HFFc6 (cell line): ENCODE measurements at places on chromosomes 12 and 14. TPM values are rescaled to one million over a fixed set of nuclear protein-coding genes. Genes with fewer than 3 reads are reported as not detected.

Gene HCAR1
- not detected in 3 replicates for total RNA-seq

Gene CD69
- not detected in 3 replicates for total RNA-seq

DNA sequence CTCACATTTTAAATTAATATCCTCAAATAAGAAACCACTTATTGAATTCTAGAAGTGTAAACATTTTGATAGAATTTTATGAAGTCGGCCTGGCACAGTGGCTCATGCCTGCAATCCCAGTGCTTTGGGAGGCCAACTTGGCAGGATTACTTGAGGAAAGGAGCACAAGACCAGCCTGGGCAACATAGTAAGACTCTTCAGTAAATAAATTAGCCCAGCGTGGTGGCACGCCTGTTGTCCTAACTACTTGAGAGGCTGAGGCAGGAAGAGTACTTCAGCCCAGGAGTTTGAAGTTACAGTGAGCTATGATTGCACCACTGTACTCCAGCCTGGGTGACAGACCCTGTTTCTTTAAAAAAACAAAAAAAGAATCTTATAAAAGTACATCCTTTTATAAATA lies 8.9 kb upstream of the ZNF410 start:
- H3K27ac ChIP-seq, result no peak overlapping the region
- H3K4me1 ChIP-seq, result peaks cover 11% of the 10 kb centered on the region
- peaks cover 2% of the 10 kb centered on the region; the same call in 1 of the 2 replicates for H3K27me3 ChIP-seq
- DNase-seq, result no peak

DNA sequence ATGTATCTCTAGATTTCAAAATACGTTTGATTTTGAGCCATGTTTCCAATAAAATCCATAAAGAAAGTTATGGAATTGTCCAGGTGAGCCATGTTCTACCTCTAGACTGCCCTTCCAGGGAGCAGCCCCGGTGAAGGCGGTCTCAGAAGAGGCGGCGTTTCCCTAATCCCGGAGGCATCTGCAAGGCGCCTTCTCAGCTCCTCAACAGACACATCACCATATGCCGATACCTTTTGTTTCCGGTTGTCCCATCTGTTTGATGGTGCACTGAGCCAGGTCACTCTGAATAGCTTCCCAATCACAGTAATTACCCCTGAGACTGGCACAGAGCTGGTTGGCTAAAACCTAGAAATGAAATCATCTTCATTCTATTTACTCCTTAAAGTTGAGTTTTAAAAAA lies 305.5 kb upstream of the FKBP4 start:
- DNase-seq, result no peak
- H3K36me3 ChIP-seq, result peaks cover 7% of the 10 kb centered on the region; the same call in 1 of the 2 replicates
- no peak overlapping the region for H3K27ac ChIP-seq
- H3K4me1 ChIP-seq, result no peaks in the 10 kb centered on the region
- H3K4me3 ChIP-seq, result no peak overlapping the region

DNA sequence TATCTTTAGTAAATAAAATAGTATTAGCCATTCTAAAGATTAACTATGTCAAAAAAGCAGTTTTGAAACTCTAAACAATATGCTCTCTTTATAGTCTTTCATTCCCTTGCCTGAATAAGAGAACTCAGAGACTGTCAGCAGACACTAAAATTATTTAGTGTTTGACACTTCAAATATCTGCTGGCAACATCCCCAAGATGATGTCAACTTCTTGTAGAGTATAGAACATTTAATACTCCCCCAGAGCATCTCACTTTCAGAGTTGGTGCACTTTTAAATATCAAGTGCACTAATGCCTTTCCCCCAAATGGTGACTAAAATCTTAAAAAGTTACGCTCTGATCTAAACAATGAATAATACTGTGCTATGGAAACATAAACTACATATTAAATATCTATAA lies 374.9 kb downstream of the SLC6A15 start:
- no peak overlapping the region for H3K27ac ChIP-seq
- no peaks in the 10 kb centered on the region for H3K4me1 ChIP-seq
- no peak for DNase-seq
- no peak overlapping the region for H3K4me3 ChIP-seq
- H3K27me3 ChIP-seq, result peaks cover 3% of the 10 kb centered on the region; the same call in 1 of the 2 replicates

DNA sequence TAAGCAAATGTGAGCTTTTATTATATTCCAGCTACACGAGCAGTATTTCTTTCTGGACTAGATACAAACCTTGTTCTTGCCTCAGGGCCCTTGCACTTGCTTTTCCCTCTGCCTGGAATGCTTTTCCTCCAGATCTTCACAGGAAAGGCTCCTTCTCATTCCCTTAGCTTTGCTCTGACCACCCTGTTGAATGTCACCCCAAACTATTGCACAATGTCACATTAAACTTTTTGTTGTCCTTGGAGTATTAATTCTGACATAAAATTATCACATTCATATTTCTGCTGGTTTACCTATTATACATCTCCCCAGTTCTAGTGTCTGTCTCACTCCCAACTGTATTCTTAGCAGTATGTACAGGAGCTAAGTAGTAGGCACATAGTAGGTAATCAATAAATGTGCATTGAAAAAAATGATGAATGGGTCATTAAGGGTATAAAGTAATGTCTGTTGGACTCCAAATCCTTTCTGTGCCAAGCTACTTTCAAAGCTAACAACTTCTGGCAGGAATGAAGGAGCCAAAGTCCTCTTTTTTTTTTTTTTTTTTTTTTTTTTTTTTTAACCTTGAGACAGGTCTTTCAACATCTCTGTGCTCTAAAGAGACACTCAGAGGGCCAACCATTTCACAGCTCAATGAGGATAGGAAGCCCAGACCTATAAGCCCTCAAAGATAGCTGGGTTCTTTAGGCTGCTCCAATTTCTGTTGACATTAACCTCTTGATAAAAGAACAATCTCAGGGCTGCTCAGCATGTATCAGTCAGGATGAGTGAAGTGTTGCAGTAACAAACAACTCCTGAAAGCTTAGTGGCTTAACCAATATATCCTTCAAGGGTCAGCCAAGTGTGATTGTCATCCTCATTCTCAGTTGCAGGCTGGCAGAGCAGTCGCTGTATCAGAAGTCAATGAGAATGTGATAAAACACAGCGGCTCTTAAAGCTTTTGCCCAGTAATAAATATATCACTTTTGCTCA lies 424.4 kb upstream of the TBX3 start:
- H3K36me3 ChIP-seq, result no peaks in the 10 kb centered on the region
- DNase-seq, result no peak
- H3K4me1 ChIP-seq, result peaks cover 8% of the 10 kb centered on the region; the same call in 1 of the 2 replicates

GRCh38 chr12:1539135-1539534 lies 55.2 kb downstream of the FBXL14 start:
- no peaks in the 10 kb centered on the region; the same call in 1 of the 2 replicates for H3K27me3 ChIP-seq
- no peak for DNase-seq
- H3K36me3 ChIP-seq, result peaks cover 43% of the 10 kb centered on the region

GRCh38 chr12:80625901-80626300 lies 81.5 kb upstream of the MYF6 start:
- no peaks in the 10 kb centered on the region for H3K27me3 ChIP-seq
- H3K36me3 ChIP-seq, result peaks cover 8% of the 10 kb centered on the region
- H3K4me3 ChIP-seq, result no peak overlapping the region
- H3K27ac ChIP-seq, result no peak overlapping the region; the same call in 1 of the 2 replicates
